Keratinocyte (primary cell): ENCODE measurements at places on chromosomes 6 and 20. TPM values are rescaled to one million over a fixed set of nuclear protein-coding genes. Genes with fewer than 3 reads are reported as not detected.

The CTCFL gene
- polyA plus RNA-seq, result not detected in 3 replicates

DNA sequence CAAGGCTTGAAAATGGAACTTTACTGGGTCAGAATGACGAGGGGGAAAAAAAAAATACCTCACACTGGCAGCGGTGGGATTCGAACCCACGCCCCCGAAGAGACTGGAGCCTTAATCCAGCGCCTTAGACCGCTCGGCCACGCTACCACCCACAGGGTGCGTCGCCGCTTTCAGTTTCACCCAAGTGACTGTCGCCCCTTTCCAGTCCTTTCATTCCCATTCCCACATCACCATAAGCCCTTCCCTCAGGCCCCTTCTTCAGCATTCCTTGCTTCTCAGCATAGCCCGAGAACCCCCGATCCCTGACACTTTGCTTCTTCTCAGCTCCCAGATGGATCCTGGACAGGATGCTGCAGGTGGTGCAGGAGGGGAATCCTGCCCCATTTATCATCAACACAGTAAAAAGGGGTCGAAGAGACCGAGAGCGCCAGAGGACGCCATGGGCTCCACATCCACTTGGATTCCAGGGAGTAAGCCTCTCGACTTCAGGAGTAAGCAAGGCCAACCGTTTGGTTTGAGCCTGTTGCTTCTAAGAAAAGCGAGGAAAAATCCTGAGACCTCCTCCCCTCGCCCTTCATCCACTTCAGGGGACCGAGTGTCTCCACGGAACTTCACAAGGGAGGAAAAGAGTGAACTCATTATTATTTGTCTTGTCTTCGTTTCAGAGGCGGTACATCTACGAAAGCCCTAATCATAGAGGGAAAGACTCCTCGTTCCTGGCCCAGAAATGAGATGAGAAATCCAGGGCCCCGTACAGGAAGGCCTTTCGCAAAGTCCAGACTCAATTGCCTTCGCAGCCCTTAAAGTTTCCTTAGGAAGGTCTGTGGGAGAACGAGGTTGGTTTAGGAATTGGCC is 20.0 kb upstream of the TRIM27 start:
- no peak for DNase-seq
- no peaks in the 10 kb centered on the region for H3K27me3 ChIP-seq
- H3K4me1 ChIP-seq, result peaks cover 18% of the 10 kb centered on the region
- H3K36me3 ChIP-seq, result no peaks in the 10 kb centered on the region
- peak overlapping the region; percentile 75 for H3K4me3 ChIP-seq
- peak overlapping the region; percentile 59 for H3K27ac ChIP-seq

DNA sequence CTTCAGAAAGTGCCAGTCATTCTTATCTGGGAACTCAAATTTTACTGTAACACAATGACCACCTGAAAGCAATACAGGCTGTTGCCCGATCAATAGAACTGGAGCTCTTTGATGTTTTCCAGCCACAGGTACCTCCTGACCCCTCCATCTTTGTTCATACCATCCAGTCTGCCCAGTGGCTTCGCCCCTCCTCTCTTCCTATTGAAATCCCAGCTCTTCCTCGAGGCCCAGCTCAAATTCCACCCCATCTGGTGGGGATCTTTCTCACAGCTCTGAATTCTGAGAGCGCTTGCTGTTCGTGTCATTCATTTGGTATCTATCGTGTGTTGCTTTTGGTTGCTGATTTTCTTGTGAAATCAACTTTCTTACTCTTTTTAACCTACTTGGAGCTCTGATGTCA is 87.9 kb upstream of the CNKSR3 start:
- no peak overlapping the region for H3K27ac ChIP-seq
- DNase-seq, result no peak
- H3K36me3 ChIP-seq, result no peaks in the 10 kb centered on the region

GRCh38 chr6:122268394-122268793 is 131.1 kb upstream of the HSF2 start:
- no peaks in the 10 kb centered on the region for H3K36me3 ChIP-seq
- H3K4me3 ChIP-seq, result no peak overlapping the region

DNA sequence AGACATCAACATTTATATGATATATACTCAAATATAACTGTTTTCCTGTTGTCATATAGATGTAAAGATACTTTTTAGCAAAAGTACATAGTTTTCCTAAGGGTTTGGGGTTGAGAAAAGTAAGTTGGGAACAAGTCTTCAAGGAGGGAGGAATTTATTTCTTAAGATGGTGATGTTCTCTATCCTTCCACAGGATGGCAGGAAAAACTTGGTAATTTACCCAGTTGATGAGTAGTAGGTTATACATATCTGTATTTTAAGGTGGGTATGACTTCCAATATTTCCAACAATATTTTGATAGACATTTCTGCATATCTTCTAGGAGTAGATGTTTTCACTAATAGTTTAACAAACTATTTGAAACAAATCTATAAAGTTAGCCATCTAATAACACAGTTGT is 254.4 kb downstream of the RIMS1 start:
- H3K27ac ChIP-seq, result no peak overlapping the region
- no peak overlapping the region for H3K4me3 ChIP-seq
- H3K36me3 ChIP-seq, result no peaks in the 10 kb centered on the region
